ENCODE measurements at places on chromosomes 4 and X. TPM values are rescaled to one million over a fixed set of nuclear protein-coding genes. Genes with fewer than 3 reads are reported as not detected.

KLF8 gene
- total RNA-seq, result 2.9 TPM

TMEM156 gene
- 14.0 TPM for total RNA-seq

ZC4H2 gene
- 17.3 TPM for total RNA-seq

CXorf65 gene
- 26.7 TPM for total RNA-seq

PLP1 gene
- not detected for total RNA-seq

UGT2B7 gene
- not detected for total RNA-seq

DNA sequence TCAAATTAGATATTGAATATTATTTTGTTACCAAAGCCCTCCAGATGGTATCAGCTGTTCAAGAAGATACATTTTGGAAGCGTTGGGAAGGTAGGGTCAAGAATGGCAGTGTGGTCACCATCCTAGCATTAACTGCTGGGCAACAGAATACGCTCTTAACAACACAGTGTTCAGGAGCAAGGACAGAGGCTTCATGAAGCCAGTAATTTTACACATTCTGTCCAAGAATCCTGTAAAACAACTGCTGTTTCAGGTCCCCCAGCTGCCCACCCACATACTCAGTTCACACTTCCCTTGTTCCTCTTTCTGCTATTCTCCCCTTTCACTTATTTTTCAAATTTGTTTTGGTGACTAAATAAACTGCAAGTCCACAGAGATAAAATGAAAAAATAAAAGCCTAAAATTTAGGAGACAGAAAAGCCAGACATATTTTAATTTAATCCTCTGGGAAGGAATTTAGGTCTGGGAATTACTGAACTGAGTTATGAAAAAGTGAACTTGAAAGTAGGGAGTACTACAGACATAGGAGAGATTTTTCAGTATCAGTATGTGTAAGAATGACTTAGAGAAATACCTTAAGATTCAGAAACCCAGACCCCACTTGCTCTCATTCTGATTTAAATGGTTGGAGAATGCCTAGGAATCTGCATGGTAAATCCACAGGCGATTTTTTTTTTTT is 406.7 kb downstream of the MAPK10 start:
- H3K27ac ChIP-seq, result no peak overlapping the region
- H3K4me1 ChIP-seq, result no peaks in the 10 kb centered on the region
- peaks cover 3% of the 10 kb centered on the region for H3K27me3 ChIP-seq
- H3K36me3 ChIP-seq, result no peaks in the 10 kb centered on the region

GRCh38 chrX:67734111-67734753 is 190.4 kb downstream of the AR start:
- no peak overlapping the region for H3K27ac ChIP-seq
- H3K4me3 ChIP-seq, result no peak overlapping the region
- peaks cover 4% of the 10 kb centered on the region for H3K27me3 ChIP-seq
- no peaks in the 10 kb centered on the region for H3K36me3 ChIP-seq

- H3K36me3 ChIP-seq, result peaks cover 17% of the 10 kb centered on the region
- H3K4me1 ChIP-seq, result peaks cover 6% of the 10 kb centered on the region
- H3K27me3 ChIP-seq, result no peaks in the 10 kb centered on the region
- DNase-seq, result no peak
- peak overlapping the region; percentile 100 for H3K27ac ChIP-seq
- H3K4me3 ChIP-seq, result peak overlapping the region; percentile 100
Observed at GRCh38 chrX:153966841-153967535, 4.6 kb downstream of the HCFC1 start.

GRCh38 chr4:82988323-82988832 is 22.2 kb downstream of the LIN54 start:
- H3K4me3 ChIP-seq, result no peak overlapping the region
- H3K27me3 ChIP-seq, result no peaks in the 10 kb centered on the region
- DNase-seq, result no peak
- no peak overlapping the region for H3K27ac ChIP-seq
- H3K36me3 ChIP-seq, result peaks cover 21% of the 10 kb centered on the region

GRCh38 chr4:24321616-24322015 is 262.7 kb downstream of the DHX15 start:
- no peaks in the 10 kb centered on the region for H3K36me3 ChIP-seq
- no peak for DNase-seq
- no peaks in the 10 kb centered on the region for H3K4me1 ChIP-seq

- no peaks in the 10 kb centered on the region for H3K27me3 ChIP-seq
- DNase-seq, result no peak
- no peak overlapping the region for H3K4me3 ChIP-seq
Observed at GRCh38 chrX:19204636-19205035, 82.4 kb upstream of the ADGRG2 start.

DNA sequence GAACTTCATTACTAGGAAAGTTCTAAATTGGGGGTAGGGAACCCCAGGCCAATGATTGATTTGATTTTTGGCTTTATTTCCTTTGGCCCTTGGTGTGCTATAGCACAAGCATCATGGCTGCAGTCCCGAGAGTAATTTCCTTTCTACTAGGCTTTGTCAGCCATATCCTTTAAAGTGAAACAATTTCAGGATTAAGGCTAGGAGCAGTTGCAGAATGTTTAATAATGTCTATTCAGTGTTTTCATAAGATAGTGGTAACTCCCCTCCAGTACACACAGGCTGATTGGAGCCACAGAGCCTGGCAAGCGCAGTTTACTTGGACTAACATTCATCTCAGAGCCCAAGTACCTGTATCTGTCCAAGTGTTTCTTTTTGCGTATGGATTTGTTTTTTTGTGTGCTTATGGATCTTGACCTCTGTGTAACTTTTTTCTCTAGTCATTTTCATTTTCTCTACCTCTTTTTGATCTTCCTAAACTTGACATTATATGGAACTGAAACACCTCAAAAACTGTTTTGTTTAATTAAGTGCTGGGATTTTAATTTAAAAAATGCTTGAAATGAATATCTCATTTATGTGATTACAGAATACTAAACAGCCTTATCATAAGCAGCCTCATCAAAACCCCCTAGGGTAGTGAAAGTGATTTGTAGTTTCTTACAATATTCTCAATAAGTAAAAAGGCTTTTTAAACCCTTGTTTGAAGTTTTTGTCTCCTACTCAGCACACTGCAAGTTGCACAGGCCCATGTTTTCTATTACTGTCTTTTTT is 7.5 kb downstream of the STIM2 start:
- H3K36me3 ChIP-seq, result peaks cover 13% of the 10 kb centered on the region
- DNase-seq, result no peak
- H3K4me3 ChIP-seq, result peak overlapping the region; percentile 56

DNA sequence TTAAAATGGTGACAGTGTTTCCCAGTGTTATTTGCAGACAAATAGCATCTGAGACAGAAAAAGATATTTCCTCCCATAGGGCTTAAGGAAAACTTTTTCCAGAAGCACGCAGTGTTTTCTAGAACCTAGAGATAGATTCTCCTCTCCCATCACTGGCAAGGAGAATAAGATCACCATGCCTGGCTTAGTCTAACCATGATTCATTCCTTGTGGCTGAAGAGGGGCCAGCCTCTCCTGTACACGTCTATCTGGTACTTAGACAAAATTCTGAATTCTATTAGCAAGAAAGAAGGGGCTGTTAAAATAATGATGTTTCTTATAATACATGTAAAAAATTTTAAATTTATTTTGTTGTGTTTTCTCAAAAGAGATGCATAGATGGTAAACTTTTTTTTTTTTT is 296.1 kb upstream of the LDB2 start:
- H3K27ac ChIP-seq, result no peak overlapping the region
- no peak for DNase-seq
- H3K4me3 ChIP-seq, result no peak overlapping the region
- no peaks in the 10 kb centered on the region for H3K4me1 ChIP-seq
- H3K27me3 ChIP-seq, result no peaks in the 10 kb centered on the region

GRCh38 chrX:148513661-148514060 is 13.2 kb downstream of the AFF2 start:
- H3K36me3 ChIP-seq, result no peaks in the 10 kb centered on the region
- H3K4me1 ChIP-seq, result no peaks in the 10 kb centered on the region
- no peaks in the 10 kb centered on the region for H3K27me3 ChIP-seq
- H3K4me3 ChIP-seq, result no peak overlapping the region

DNA sequence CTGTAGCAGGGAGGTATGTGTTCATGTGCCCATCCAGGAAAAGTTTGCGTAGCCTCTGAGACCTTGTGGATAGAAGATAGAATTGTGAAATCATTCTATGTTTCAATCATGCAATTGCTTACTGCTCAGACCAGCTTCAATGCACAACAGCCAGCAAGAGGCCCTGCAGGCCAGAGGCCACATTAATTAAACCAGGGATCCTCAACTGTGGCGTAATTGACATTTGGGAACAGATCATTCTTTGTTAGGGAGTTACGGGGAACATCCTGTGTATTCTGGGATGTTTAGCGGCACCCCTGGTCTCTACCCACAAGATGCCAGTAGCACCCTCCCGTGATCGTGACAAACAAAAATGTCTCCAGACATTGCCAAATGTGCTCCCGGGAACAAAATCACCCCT is 86.5 kb upstream of the PRPS2 start:
- no peak overlapping the region for H3K27ac ChIP-seq
- no peak overlapping the region for H3K4me3 ChIP-seq
- H3K36me3 ChIP-seq, result no peaks in the 10 kb centered on the region

- no peaks in the 10 kb centered on the region for H3K27me3 ChIP-seq
- no peak overlapping the region for H3K4me3 ChIP-seq
- no peak overlapping the region for H3K27ac ChIP-seq
- H3K4me1 ChIP-seq, result no peaks in the 10 kb centered on the region
- H3K36me3 ChIP-seq, result no peaks in the 10 kb centered on the region
Observed at GRCh38 chr4:164413743-164414142, 340.2 kb upstream of the SMIM31 start.
